Cortex of kidney (tissue), 1 donor: ENCODE measurements at places on chromosomes 16 and 17.

- DNase-seq, result no peak
These were observed 14.7 kb downstream of the CA7 start for GRCh38 chr16:66858740-66859396.

GRCh38 chr17:45791041-45791582, 7.0 kb downstream of the CRHR1 start:
- no peak for DNase-seq

GRCh38 chr17:7480089-7480384, 606 bp upstream of the ZBTB4 start:
- no peak for DNase-seq

GRCh38 chr17:9475101-9475658, 100.4 kb downstream of the STX8 start:
- DNase-seq, result no peak
